ENCODE measurements at places on chromosomes 13 and 19.

- DNase-seq, result no peak
Observed at GRCh38 chr13:76894401-76895110, 8.4 kb upstream of the KCTD12 start.

GRCh38 chr13:50226515-50227155, 211.4 kb downstream of the KCNRG start:
- no peak for DNase-seq

DNA sequence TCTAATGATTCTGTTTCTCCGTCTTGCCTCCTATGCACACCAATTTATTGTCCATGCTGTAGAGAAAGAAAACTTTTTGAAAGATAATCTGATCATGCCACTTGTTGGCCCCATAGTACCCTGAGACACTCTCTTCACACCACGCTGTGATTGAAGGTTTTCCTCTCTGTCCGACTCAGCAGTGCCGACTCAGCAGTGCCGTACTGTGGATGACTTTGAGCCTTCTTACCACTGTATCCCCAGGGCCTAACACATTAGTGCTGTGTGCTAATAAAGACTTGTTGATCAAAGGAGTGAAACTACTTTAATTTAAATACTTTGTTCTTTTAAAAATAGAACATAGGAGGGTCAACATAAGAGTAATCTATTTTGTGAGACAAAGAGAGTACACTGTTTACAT, 429.6 kb downstream of the KLF12 start:
- no peak for DNase-seq

DNA sequence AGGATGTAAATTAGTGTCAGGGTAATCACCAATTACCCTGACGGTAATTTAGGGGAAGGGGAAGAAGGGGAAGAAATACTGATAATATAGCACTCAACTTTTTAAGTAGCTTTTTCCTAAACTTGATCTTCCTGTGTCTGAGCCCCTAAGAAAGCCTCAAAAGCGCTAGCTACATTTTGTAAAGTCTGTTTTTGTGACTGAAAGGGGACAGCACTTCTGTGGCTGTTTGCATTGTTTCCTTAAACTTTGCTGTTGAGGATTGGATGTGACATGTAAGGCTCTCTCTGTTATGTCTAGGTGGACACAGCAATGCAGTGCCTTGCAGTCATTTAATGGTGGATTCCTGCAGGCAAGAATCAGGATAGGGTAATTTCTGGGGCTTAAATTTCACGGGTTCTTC, 42.8 kb downstream of the SPATA13 start:
- no peak for DNase-seq

- DNase-seq, result no peak
Observed at GRCh38 chr13:67574320-67575233, 344.4 kb upstream of the PCDH9 start.

DNA sequence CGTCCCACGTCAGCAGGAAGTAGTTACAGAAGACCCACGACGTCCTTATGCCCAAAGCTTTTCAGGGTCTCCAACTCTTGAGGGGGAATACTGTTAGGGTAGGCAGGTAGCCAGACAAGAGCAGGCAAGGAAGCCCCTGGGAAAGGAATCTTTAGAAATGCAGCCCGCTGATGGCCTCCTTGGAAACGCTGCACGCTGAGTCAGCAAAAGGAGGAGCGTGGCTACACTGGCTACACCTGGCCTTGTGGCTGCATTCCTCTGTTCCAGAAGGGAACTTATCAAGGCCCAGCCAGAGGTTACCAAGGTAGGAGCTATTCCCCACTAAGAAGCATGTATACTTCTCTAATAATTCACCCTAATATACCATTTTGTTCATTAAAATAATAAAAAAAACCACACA, 2.0 kb downstream of the ERVV-1 start:
- no peak for DNase-seq

DNA sequence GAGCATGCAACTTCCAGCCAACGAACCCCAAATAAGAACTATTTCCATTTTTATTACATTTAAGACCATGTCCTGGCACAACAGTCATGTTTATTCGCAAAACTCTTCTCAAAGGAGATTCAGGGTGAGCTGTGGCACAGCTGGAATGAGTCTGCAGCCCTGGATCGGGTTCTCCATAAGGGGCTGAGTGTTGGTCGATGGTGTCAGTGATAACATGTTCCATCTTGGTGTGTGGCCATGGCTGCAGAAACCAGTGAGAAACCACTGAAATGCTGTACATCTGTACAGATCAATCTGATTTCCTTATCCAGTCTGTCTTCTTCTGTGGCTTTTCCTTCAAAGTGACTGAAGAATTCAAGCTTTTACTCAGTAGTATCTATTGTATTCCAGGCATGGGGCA, 15.2 kb downstream of the FAM124A start:
- no peak for DNase-seq

DNA sequence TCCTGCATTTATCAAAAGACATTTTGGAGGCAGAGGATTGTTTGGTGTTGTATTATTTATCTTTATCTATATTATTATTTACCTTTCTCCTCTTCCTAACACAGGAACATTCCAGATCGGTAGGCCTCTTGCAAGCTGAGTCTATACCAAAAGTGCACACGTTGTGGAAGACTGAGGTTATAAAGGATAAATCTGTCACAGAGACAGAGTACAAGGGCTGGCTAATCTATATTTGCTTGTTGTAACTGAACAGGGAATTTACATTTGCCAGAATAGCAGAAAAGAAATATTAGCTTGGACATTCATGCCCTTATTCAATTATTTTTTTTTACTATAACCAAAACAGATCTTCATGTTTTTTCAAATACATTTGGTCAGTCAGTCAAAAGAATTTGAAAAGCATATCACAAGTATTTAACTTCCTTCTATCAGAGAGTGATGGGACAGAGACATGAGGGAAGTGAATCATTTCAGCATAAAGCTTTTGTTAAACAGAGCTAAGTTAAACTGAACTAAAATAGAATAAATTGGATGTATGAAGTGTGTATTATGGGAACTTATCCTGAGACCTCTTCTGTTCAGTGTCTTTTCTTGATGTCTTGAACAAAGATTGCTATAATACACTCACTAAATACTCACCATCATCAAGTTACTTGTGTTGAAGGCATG, 352.5 kb downstream of the DNAJC15 start:
- no peak for DNase-seq

- no peak for DNase-seq
Observed at GRCh38 chr13:100648354-100648753, 26.2 kb downstream of the TMTC4 start.

DNA sequence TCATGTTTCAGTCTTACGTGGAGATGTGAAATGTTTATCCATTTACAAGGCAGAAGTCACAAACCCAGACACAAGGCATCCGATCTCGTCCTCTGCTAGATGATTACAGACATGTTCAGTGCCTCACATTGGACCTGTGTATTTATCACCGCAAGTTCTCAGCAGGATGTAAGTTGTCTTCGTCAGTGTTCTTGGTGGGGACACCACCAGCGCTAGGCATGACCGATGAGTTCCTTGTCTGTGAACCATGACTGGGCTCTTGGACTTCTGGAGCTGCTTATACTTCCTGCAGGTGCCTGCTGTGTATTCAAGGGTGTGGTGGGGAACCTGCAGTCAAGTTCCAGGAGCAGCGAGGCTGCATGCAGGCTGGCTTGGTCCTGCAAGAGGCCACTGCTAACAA, 105.4 kb downstream of the URI1 start:
- no peak for DNase-seq

DNA sequence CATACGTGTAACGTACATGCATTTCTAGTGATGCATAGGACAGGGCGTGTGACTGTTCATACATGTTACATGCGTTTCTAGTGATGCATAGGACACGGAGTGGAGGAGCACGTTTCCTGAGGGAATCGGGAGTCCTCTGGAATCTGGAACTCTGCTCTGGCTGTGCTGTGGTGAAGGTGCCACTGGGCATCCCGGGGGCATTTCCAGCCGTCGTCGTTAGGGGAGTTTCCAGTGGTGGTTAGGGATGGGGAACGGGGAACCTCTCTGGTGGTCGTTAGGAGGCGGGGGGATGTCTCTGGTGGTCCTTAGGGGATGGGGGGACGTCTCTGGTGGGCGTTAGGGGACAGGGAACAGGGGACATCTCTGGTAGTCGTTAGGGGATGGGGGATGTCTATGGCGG, 209.6 kb upstream of the SOX1 start:
- no peak for DNase-seq
